ENCODE measurements at places on chromosomes 4 and X. TPM values are rescaled to one million over a fixed set of nuclear protein-coding genes. Genes with fewer than 3 reads are reported as not detected.

GRCh38 chr4:168694667-168695066, 197.8 kb downstream of the PALLD start:
- no peak for DNase-seq

Gene CPZ
- 0.61 TPM for polyA plus RNA-seq

- no peak for DNase-seq
These were observed 39.3 kb upstream of the NHSL2 start for GRCh38 chrX:71871367-71871766.

GRCh38 chrX:42818151-42818921, 40.4 kb upstream of the PPP1R2C start:
- no peak for DNase-seq

DNA sequence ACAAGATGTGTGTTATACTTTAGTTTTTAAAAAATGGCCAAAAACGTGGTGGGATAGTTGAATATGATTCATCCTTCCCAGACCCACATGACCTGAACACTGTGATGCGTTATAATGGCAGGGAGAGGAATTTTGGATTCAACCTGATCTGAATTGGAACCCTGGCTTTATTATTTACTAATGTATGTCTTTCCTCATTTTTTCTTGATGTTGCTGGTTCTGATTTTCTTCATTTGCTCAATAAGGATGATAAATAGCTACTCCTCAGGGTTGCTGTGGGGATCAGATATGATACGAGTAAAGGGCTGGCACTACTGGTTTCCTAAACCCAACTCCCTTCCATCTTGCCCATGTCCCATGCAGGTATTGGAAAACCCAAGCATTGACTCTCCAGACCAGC, 24.2 kb upstream of the ACSL1 start:
- DNase-seq: no peak

Gene LAMP2
- polyA plus RNA-seq: 170 TPM

DNA sequence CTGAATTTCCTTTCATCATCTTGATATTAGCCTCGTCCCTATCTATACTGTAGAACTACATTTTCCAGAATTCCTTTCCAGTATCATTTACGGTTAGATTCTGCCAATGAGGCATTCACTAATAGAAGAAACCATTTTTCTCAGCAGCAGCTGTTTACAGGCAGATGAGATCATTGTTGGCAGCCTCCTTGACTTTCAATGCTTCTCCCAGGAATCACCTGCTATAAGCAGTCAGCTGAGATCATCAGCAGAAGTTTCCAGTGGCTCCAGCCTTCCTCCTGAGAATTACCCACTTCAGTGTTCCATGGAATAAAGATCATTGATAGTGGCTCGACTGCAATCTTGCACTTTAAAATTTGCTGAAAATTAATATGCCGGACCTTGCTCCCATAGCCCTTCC, 157.3 kb upstream of the TET2 start:
- no peak for DNase-seq

- DNase-seq: no peak
These were observed 160.2 kb upstream of the KLF3 start for GRCh38 chr4:38503689-38504395.

Gene GALNT7
- 0.08 TPM for polyA plus RNA-seq

DNA sequence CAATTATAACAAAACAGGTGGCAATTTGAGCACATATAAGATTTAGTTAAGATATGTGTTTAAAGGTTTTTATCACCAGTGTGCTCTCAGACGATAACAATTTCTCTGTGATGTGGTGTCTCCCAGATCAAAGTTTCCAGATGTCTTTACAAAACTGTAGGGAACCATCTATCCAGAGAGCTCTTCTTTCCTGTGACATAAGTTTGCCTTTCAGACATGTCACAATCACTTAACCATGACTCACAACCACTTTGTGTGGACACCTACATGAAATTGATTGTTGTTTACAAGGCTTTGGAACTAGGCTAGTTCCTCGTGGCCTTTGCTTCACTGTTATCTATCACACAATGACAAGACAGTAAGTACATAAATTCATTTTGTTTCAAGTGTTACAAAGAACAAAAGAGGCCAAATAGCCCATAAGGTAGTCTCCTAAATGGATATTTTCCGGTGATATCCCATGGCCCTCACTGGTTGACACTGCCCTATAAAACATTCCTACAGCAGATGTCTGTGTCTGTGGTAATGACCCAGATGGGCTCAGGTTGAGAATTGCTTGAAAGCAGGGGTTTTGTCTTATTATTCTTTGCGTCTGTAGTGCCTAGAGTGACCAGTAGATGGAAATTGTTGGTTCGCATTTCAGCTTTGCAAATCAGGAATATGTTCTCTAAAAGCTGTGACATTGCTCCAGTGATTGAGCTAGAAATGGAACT, 297.8 kb upstream of the FAM241A start:
- DNase-seq: peak; percentile 6

- no peak for DNase-seq
These were observed 241.4 kb upstream of the RPS6KA3 start for GRCh38 chrX:20507901-20508620.

GRCh38 chr4:171621646-171622045, 191.6 kb upstream of the GALNTL6 start:
- no peak for DNase-seq

All from HepG2 (cell line).